ENCODE measurements at places on chromosomes 7 and 10.
A peak's percentile ranks its signal among the peaks of the same experiment; 100 is the strongest.

DNA sequence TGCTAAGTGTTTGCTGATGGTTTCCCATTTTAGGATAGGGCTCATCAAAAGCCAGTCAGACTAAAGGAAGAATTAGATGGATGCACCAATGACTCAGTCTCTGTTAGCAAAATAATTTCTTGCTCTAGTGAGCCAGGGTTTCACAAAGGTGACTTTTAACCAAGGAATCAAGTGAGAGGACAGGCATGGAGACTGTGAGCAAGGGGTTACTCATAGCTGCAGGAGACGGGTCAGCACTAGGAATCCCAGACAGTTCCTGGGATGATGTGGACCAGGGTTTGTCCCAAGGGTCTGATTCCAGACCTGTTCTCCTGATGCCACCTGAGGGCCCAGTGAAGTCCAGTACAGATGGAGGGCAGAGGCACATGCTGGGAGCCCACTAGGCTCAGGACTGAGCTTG lies 138.1 kb downstream of the NOC3L start:
- no peak overlapping the region for H3K4me3 ChIP-seq
- H3K4me1 ChIP-seq, result peaks cover 4% of the 10 kb centered on the region
- H3K27me3 ChIP-seq, result no peaks in the 10 kb centered on the region

DNA sequence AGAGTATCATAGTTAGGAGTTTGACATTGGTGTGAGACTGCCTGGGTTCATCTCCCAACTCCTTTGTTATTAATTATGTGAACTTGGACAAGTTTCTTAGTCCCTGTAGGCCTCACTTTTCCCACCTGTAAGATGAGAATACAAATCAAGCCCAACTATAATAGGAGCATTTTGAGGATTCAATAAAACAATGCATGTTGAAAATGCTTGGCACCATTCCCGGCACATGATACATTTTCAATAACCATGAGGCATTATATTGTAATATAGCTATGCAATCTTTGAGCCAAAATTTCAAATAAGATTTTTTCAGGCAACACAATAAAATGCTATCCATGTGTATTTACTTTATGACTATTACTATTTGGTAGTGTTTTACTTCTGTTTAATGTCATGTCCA lies 229.0 kb upstream of the SP4 start:
- H3K27me3 ChIP-seq, result no peaks in the 10 kb centered on the region
- H3K27ac ChIP-seq, result no peak overlapping the region
- peaks cover 4% of the 10 kb centered on the region for H3K4me1 ChIP-seq
- H3K4me3 ChIP-seq, result no peak overlapping the region
- H3K36me3 ChIP-seq, result no peaks in the 10 kb centered on the region

- H3K4me3 ChIP-seq, result no peak overlapping the region
- peaks cover 11% of the 10 kb centered on the region for H3K27me3 ChIP-seq
- H3K4me1 ChIP-seq, result peaks cover 20% of the 10 kb centered on the region
Measured at GRCh38 chr7:143243614-143244013, 19.6 kb upstream of the GSTK1 start.

DNA sequence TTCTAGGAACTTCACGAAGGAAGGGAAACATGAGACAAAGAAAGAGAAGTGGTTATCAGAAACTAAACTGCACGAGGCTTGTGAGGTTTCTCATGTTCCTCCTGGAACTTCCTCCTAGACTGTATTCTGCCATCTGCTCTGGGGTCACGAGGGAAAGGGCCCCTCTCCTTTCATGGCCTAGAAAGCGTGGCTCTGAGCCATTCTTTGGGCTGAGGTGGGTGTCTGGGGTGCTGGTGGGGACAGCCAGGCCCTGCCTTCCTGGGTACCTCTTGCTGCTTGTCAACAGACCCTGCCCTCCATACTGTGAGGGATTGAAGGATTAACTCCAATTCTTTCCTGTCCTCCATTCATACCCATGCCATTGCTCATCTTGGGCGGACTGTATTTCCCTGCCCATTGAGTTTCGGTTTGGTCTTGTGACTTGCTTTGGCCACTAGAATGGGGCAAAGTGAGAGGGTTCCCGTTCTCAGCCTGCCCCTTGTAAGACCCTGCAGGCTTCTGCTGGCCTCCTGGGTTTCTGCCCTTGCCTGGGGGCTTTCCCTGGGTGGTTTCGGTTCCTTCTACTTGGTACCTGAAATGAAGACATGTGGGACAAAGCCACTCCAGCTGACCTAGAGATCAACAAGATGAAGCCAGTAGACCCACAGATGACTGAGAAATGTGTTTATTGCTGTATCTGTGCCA lies 14.9 kb upstream of the GIMAP8 start:
- H3K4me3 ChIP-seq, result no peak overlapping the region
- peak overlapping the region; percentile 51 for H3K27ac ChIP-seq
- DNase-seq, result no peak
- peaks cover 28% of the 10 kb centered on the region for H3K27me3 ChIP-seq
- no peaks in the 10 kb centered on the region for H3K36me3 ChIP-seq

DNA sequence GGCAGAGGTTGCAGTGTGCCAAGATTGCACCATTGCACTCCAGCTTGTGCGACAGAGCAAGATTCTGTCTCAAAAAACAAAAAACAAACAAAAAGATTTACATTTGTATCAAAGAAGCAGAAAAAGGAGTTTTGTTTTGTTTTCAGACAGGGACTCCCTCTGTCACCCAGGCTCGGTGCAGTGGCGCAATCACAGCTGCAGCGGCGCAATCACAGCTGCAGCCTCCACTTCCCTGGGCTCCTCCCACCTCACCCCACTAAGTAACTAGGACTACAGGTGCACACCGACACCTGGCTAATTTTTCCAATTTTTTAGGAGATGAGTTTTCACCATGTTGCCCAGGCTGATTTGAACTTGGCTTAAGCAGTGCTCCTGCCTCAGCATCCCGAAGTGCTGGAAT lies 1.8 kb downstream of the ARMC10 start:
- H3K27ac ChIP-seq, result no peak overlapping the region
- H3K36me3 ChIP-seq, result peaks cover 7% of the 10 kb centered on the region
- DNase-seq, result no peak
- no peaks in the 10 kb centered on the region for H3K27me3 ChIP-seq
- no peak overlapping the region for H3K4me3 ChIP-seq

DNA sequence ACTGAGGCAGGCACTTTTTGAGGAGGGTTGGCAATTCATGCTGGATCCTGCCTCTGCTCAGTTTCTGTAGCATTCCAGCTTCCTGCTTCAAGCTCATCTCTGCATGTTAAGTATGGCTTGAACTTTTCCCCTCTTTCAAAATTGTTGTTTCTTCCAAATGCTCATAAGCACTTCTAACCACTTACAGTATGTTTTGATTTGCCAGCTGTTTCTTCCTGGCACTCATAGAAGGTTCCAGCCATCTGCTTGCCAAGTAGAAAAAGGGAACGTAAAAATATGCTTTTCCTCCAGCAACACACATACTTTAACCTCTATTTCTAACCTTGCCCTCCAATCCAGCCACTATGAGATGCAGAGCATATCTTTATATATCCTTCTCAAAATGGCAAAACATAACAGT lies 692.6 kb upstream of the COBL start:
- H3K4me1 ChIP-seq, result peaks cover 7% of the 10 kb centered on the region
- no peaks in the 10 kb centered on the region for H3K36me3 ChIP-seq
- H3K4me3 ChIP-seq, result no peak overlapping the region
- H3K27ac ChIP-seq, result no peak overlapping the region

DNA sequence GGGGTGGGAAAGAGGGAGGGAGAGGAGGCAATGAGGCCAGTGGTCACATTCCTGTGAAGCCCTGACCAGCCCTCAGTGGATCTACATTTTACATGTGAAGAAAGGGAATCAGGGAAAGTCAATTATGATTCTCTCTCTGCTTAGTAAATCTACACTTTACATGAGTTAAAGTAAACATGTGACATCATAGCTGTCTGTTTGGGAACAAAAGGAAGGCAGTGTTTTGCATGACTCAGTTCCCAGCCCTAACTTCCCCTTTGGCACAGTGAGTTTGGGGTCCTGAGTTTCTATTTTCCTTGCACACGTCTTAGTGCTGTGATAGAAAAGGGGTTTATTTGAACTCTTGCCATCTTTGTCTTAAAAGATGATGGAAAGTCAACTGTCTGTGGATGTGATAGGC lies 615.1 kb downstream of the SDK1 start:
- H3K27me3 ChIP-seq, result no peaks in the 10 kb centered on the region
- no peak overlapping the region for H3K4me3 ChIP-seq
- peaks cover 4% of the 10 kb centered on the region for H3K36me3 ChIP-seq

GRCh38 chr10:89053555-89053954 lies 63.0 kb downstream of the FAS start:
- H3K4me3 ChIP-seq, result no peak overlapping the region
- peaks cover 5% of the 10 kb centered on the region for H3K27me3 ChIP-seq
- no peak overlapping the region for H3K27ac ChIP-seq
- no peaks in the 10 kb centered on the region for H3K4me1 ChIP-seq

GRCh38 chr7:114979803-114980507 lies 58.1 kb downstream of the MDFIC start:
- no peaks in the 10 kb centered on the region for H3K36me3 ChIP-seq
- no peaks in the 10 kb centered on the region for H3K27me3 ChIP-seq
- no peak overlapping the region for H3K27ac ChIP-seq
- no peak overlapping the region for H3K4me3 ChIP-seq
- H3K4me1 ChIP-seq, result no peaks in the 10 kb centered on the region
- no peak for DNase-seq

DNA sequence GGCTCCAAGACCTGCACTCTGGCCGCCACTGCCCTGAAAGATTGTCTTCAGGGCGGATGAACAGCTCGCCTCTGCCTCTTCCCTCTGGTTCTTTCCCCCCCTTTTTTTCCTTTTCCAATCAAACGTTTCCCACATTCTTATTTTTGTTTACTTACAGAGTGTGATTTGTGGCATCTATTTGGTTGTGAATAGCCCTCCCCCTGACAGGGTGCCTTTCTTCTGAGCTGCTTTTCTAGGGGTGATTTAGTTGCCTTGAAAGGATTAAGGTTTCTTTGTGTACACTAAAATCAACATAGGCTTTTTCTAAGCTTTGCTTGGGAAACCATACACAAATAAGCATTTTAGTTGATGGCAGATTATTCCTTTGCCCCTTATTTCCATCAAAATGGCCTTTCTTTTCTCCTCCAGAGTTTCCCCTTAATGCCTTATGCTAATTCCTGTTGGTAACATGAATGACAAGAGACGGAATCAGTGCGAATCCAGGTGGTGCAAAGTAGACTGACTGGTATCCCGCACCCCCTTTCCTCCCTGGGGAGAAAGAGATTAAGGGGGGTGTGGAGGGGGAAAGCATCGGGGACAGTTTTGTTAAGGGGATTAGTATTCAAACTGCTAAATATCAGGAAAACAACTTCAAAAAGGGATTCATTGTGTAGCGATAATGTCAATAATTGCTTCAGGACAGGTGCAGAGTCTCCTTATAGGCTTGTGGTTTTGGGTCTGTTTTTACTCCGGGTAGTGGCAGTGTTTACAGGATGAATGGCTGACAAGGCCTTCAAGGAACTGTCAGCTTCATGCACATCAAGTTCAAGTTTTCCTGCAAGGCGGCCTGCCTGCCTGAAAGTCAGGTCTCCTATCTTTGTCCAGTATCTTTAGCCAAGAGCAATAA lies 431.6 kb upstream of the GALNT17 start:
- DNase-seq, result no peak
- no peak overlapping the region for H3K4me3 ChIP-seq
- H3K4me1 ChIP-seq, result peaks cover 35% of the 10 kb centered on the region
- H3K36me3 ChIP-seq, result peaks cover 15% of the 10 kb centered on the region
- no peak overlapping the region for H3K27ac ChIP-seq
- H3K27me3 ChIP-seq, result peaks cover 35% of the 10 kb centered on the region

Measured in progenitor cell of endocrine pancreas (in vitro differentiated cells).